ENCODE measurements at places on chromosomes 11 and 22.

- DNase-seq, result no peak
Measured at GRCh38 chr11:115501893-115502589, 2.2 kb downstream of the CADM1 start.

GRCh38 chr11:77141034-77141433 lies 13.0 kb downstream of the MYO7A start:
- DNase-seq, result no peak

- no peak for DNase-seq
Measured at GRCh38 chr11:33222052-33222750, 35.0 kb upstream of the HIPK3 start.

DNA sequence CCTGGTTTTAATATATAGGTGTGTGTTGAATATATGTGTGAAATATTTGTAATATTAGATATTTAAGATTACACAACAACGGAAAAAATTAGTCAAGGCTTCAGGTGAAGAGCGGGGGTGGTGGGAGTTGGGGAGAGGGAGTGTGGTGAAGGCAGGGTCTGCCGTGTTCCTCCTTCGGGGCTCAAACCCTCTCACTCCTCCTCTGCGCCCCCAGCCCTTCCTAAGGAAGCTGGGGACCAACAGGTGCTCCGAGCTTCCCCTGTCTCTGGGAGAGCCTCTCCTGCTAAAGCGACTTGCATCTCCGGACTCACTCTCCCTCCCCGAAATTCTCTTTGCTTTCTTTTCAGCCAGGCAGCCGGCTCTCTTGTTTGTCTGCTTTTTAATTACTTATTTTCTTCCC lies 960 bp upstream of the CADM1 start:
- no peak for DNase-seq

DNA sequence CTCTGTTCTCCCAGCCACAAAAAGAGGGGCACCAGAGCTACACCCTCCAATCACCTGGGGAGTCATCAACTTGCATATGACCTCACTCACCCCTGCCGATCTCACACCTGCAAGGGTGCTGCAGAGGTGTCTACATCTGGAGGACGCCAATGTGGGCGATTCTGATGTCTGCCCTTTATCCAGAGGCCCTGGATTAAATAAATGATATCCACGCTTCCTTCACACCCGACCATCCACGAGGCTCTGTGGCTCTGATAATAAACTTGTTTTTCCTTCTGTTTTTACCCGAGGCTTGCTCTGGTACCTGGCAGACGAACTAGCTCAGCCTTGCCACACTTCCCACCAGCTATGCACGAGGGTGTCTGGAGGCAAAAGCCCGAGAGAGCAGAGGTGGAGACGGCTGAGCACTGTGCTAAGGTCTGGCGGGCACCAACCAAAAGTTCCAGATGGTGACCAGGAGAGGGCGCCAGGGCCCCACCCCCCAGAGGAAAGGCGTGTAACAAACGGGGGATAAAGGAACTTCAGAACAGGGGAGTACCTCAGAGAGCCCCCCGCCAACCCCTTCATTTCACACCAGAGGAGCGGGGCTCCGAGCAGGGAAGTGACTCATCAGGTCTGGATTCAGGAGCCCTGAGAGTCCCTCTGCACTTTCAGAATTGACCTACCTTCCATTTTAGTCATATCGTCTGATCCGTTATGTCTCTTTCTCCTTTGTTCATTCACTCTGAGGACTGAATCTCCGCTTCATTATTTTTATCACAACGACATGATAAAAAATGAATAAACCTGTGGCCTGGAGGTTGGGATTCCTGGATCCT lies 13.5 kb downstream of the SCN3B start:
- DNase-seq, result peak; percentile 27

DNA sequence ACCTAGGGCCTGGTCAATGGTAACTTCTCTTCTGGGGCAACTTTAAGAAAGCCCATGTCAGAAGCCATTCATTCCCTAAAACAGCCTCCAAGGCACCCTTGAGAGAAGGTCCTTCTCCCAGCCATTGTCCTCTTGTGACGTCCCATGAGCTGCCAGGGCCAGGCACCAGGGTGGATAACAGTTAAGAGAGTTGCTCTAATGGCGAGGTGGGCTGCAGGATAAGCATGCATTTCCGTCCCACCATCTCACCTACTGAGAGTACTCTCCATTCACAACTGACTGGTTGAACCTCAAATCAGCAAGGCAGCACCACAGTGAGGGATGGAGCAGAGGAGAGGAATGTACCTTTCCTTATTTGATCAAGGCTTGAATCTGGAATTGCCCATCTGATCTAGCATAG lies 14.6 kb downstream of the POU2AF1 start:
- no peak for DNase-seq

DNA sequence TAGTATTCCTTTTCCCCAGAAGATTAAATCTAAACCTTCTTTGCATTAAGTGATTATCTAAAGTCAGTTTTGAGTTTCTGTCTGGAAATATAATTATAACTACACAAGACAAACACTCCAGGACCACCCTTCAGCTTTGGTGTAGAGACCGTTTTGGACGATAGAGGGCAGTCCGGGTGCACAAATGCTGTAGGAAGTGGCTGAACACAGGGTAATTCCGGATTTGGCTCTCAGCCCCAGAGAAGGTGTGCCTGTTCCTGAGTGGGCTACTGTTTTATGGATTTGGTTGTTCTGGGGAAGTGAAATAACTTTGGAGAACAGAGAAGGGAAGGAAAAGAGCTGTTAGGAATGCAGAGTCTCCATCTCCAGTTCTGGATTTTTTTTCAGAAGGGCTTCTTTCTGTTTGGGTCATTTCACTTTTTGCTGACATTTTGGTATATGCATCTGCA lies 14.8 kb downstream of the EXT2 start:
- DNase-seq, result peak; percentile 52

GRCh38 chr22:40322021-40322420 lies 24.3 kb upstream of the ADSL start:
- no peak for DNase-seq

DNA sequence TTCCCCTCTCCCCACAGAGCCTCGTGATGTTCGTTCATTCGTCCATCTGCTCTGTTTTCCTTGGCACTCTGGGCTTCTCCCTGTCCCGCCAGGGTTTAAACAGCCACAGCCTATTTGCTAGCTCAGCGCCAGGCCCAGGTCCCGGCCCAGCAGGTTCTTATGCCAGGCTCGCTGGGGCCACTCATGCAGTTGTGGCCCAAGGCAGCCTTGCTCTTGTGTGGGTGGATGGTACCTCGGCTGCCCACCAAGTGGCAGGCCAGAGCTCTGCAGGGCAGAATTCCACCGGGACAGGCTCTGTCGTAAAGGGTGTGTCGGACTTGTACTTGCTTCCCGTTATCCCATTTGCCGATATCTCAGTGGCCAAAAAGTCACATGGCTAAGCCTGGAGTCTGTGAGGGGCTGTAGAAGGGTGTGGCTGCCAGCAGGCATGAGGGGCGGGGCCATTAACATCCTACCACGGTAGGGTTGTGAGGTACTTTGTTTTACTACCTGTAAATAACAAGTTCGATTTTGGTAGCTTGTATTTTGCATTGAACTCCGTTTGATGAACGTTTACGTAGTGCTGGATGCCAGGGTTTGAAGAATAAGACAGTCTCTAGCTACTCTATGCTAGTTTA lies 7.9 kb downstream of the FAM118A start:
- DNase-seq, result no peak

DNA sequence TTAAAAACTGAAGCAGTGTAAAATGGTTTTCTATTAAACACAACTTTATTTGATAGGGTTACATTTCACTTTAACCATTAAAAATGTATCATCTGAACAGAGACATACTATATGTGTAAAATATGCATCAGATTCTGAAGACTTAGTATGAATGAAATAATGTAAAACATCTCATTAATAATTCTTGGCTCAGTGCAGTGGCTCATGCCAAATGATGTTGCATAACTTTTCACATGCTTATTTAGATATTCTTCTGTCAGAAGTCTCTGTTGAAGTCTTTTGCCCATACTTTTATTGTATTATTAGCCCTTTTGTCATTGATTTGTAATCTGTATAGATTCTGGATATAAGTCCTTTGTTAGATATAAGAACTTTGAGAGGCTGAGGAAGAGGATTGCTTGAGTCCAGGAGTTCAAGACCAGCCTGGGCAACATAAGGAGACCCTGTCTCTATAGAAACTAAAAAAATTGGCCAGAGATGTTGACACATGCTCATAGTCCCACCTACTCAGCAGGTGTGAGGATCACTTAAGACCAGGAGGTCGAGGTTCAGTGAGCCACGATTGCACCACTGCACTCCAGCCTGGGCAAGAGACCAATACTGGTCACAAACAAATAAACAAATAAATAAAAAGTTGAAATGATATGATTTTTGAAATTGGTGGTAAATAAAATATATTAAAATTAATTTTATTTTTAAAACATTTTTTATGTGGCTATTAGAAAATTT lies 73.8 kb upstream of the PARVA start:
- no peak for DNase-seq

DNA sequence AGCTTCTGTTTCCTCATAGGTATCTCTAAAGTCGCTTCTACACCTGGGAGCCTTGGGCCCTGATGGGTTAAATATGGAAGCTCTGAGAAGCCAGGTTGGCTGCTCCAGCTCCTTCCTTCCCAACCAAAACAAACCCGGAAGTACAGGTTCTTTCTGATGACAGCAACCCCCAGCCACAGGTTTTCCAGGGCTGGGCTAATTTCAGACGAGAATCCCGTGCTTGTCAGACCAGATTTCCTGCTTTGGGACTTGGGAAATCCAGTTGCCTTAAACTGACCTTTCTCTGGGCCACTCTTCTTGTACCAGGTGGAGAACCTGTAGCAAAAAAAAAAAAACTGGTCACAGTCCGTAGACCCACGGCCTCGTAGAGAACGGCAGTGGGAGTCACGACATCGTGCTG lies 51.9 kb downstream of the RBX1 start:
- DNase-seq, result no peak

DNA sequence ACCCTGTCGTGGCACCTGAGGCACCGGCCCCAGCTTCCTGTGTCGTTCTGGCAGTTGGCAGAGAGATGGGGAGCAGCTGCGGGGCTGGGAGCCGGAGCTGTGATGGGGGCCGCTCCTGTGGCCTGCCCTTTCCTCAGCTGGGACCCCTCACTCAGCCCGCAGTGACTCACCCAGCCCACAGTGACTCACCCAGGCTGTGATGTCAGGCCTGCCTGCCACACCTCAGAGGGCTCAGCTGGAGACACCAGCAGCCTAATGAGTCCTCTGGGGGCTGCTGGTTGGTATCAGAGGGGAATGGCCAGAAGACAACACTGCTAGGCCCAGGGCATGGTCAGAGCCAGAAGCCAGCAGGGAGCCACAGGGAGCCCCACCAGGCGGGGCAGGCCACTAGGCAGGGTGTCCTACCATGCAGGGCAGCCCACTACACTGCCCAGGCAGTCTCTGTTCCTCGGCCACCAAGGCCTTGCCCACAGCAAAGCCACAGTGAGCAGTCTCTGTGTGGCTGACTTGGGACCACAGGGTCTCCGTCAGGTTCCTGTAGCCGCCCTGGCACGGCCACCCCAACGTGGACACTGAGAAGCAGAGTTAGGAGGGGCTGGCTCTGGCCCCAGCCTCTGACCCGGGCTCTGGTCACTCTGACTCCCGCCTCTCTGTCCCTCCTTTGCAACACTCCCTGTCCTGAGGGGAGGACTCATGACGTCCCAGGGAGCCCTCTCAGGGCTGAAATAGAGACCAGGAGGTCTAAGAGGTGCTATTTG lies 4.2 kb upstream of the FXYD2 start:
- peak; percentile 91 for DNase-seq

DNA sequence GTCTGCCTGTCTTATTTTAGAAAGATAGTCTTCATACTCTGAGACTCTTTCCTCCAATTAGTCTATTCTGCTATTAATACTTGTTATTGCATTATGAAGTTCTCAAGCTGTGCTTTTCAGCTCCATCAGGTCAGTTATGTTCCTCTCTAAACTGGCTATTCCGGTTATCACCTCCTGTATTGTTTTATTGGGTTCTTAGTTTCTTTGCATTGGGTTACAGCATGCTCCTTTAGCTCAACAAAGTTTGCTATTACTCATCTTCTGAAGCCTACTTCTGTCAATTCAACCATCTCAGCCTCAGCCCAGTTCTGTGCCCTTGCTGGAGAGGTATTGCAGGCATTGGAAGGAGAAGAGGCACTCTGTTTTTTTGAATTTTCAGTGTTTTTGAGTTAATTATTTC lies 21.0 kb upstream of the OR5AK2 start:
- DNase-seq, result no peak

- no peak for DNase-seq
Measured at GRCh38 chr11:43504316-43504950, 145.7 kb downstream of the TTC17 start.

All from CD4-positive, alpha-beta T cell treated with Interleukin-4 for 4 hours (primary cell).